Renal cortical epithelial cell (primary cell): ENCODE measurements at places on chromosomes 1 and 21. TPM values are rescaled to one million over a fixed set of nuclear protein-coding genes. Genes with fewer than 3 reads are reported as not detected.

RGS5 gene
- 3.3 and 4.6 TPM in 2 replicates for total RNA-seq

LCE1D gene
- total RNA-seq: not detected in 2 replicates

CA6 gene
- total RNA-seq: not detected in 2 replicates

TSPAN1 gene
- total RNA-seq: 78.7 and 114 TPM in 2 replicates

RNU1-3 gene
- under 0.01 TPM in 2 replicates for total RNA-seq

KAZN gene
- 9.4 and 30.8 TPM in 2 replicates for total RNA-seq

KIF21B gene
- total RNA-seq: 1.3 and 1.4 TPM in 2 replicates

PROX1 gene
- total RNA-seq: 0.17 and 0.80 TPM in 2 replicates

RHD gene
- not detected in 2 replicates for total RNA-seq

SLC44A3 gene
- 12.7 and 54.5 TPM in 2 replicates for total RNA-seq

PRRX1 gene
- not detected in 2 replicates for total RNA-seq

HES3 gene
- not detected in 2 replicates for total RNA-seq

CD55 gene
- 16.6 and 21.0 TPM in 2 replicates for total RNA-seq

NOL9 gene
- total RNA-seq: 22.9 and 31.3 TPM in 2 replicates

KCNH1 gene
- total RNA-seq: 7.1 and 18.3 TPM in 2 replicates

SLC30A7 gene
- total RNA-seq: 38.0 and 41.0 TPM in 2 replicates

S100A3 gene
- total RNA-seq: 5.2 and 36.8 TPM in 2 replicates

NR1I3 gene
- not detected in 2 replicates for total RNA-seq

CDK18 gene
- 14.6 and 21.1 TPM in 2 replicates for total RNA-seq

FAM151A gene
- not detected in 2 replicates for total RNA-seq

GPATCH4 gene
- total RNA-seq: 13.5 and 33.8 TPM in 2 replicates

MFAP2 gene
- 2.6 and 10.6 TPM in 2 replicates for total RNA-seq

WNT3A gene
- not detected in 2 replicates for total RNA-seq

CD1B gene
- total RNA-seq: not detected in 2 replicates

PLA2G2C gene
- not detected in 2 replicates for total RNA-seq
